Breast epithelium (tissue), 4 donors: ENCODE measurements at places on chromosomes 1 and 21.

GRCh38 chr1:109802901-109803561 lies 39.3 kb upstream of the EPS8L3 start:
- no peak for DNase-seq

GRCh38 chr21:43850728-43851295 lies 14.2 kb upstream of the AGPAT3 start:
- no peak for DNase-seq

GRCh38 chr1:63983391-63984256 lies 209.8 kb downstream of the ROR1 start:
- DNase-seq, result no peak

DNA sequence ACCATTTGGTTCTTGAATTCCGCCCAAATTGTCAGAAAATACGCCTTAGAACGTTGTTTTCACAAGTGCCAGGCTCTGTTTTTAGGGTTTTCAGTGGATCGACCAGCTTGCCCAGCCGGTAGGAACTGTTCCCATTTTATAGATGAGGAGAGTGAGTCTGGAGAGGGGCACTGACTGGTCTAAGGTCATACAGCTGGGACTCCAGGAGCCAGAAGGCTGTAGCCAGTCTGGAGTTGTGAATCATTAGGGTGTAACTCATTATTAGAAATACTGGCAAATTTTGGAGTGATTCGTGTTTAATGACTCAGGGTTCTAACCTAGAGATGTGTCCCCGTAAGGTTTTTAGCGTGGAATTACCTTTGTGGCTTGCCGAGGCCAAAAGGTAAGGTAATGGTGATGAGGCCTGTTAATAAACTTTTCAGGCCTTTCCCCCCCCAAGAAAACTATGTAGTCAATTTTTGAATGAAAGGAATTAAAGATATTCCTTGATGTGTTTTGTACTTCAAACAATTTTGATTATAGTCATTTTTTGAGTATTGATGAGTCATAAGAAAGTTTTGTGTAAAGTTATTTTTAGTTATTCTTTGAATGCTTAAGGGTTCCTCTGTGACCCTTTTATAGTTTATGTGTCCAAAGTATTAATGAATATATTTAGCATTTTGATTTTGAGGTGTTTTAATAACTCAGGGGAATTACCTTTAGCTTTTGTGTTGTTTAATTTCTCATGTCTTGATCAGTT lies 2.1 kb downstream of the DYRK1A start:
- DNase-seq, result no peak

GRCh38 chr1:32232558-32233304 lies 10.5 kb downstream of the EIF3I start:
- DNase-seq, result no peak

DNA sequence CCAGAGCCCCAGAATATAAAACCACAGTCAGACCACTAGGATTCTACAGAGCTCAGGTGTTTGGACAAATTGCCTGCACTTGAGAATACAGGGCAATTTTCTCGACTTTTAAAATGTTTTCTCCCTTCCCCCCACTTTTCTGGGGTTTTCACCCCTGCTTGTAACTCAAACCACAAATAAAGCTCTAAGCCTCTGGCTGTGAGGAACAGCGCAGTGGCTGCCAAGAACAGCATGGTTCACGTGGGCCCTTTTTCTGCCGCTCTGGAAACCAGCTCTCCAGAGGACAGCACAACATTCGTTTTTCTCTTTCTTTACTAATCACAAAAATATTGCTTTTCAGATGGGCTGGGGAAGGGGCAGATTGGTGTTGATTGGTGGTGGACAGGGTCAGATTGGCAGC lies 102.2 kb upstream of the JUN start:
- no peak for DNase-seq

GRCh38 chr1:67843331-67843730 lies 10.1 kb upstream of the GNG12 start:
- DNase-seq, result no peak

- DNase-seq, result no peak
Measured at GRCh38 chr1:41666981-41667631, 182.6 kb upstream of the EDN2 start.

- DNase-seq, result no peak
Measured at GRCh38 chr1:12059722-12060464, 3.2 kb upstream of the TNFRSF8 start.

DNA sequence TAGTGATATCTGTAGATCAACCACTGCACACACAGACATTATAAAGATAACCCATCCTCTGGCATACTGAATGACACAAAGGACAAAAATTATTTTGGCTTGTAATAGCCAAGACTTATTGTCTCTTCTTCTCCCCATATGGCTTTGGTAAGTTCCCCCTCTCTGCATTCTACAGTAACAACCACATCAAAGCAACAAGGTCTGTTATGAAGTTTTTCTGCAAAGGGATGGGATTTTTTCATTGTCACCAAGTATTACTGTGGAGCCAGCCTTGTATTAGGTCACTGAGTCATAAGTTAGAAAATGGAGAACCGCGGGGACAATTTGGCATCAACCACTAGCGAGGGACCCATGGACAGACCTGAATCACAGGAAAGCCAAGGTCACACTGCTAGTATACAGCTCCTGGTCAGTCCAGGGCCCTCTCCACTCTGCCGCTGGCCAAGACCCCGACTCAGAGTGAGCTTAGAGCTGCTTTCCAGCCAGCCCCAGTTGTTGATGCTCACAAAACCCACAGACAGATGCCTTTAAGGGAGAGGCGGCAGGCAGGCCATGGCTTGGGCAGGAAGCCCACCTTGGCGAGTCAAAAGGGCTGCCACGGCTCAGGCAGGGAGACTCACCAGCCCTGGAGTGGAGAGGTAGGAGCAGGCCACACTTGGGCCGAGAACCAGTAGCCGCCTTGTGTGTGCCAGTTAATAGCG lies 6.0 kb downstream of the PABPC4 start:
- DNase-seq, result no peak

DNA sequence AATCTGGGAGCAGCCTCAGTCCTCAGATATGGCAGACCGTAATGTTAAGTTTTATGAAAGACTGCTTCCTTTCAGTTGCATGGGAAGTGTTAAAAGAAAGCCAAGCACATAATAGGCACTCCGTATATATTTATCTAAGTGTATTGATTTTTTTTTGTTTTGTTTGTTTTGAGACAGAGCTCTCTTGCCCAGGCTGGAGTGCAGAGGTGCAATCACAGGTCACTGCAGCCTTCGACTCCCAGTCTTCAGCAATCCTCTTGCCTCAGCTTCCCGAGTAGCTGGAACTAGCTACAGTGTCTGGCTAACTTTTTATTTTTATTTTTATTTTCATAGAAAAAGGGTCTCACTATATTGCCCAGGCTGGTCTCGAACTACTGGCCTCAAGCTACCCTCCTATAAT lies 341.8 kb downstream of the USH2A start:
- DNase-seq, result no peak

GRCh38 chr1:99264201-99265021 lies at the start of gene PLPPR4:
Gene PLPPR4 (plus strand): TSS chr1:99264492. CDS start chr1:99264594, 102 bp downstream.
- peak; percentile 21 for DNase-seq

GRCh38 chr1:50522691-50523342 lies 99.6 kb upstream of the DMRTA2 start:
- no peak for DNase-seq

DNA sequence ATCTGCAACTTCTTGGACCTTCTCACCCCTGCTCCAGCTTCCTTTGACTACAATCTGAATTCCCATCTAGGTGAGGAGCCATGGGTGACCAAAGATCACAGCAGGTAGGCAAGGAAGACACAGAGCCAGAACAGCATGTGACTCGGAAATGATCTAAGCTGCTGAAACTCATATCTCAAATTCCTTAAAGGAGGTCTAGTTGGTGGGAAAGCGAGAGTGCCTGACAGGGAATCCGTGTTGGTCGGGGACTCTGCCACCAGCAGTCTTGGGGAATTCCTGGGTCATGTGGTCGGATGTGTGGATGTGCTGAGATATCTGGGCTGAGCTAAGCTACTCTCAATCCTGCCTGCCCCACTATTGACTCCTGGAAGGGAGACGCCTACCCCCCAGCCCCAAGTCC lies 3.2 kb upstream of the NUAK2 start:
- no peak for DNase-seq

- DNase-seq, result no peak
Measured at GRCh38 chr1:9852410-9853248, 28.9 kb upstream of the CLSTN1 start.
